ENCODE measurements at places on chromosomes 7 and 10.

GRCh38 chr7:66734006-66734405 lies 6.5 kb upstream of the RABGEF1 start:
- DNase-seq: no peak

DNA sequence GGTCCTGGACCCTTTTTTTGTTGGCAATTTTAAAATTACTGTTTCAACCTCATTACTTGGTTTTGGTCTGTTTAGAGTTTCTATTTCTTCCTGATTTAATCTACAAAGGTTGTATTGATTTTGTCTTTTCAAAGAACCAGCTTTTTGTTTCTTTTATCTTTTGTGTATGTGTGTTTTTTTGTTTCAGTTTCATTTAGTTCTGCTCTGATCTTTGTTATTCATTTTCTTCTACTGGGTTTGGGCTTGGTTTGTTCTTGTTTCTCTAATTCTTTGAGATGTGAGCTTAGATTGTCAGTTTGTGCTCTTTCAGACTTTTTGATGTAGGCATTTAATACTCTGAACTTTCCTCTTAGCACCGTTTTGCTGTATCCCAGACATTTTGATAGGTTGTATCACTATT lies 8.5 kb upstream of the MRPS33 start:
- no peak for DNase-seq

DNA sequence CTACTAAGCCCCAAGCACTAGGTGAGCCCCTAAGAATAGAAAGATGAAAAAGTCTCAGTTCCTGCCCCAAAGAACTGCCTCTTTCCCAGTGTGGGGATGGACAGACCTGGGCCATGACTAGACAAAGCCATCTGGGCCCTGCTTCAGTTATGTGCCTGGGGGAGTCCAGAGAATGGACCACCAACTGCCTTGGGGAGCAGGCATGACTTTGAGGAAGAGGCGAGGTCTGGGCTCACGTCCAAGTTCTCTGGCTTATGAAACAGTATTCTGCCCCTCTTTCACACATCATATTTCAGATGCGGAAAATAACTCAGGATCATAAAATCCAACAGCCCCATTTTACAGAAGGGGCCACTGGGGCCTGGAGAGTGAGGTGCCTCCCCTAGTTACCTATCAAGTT lies 80.3 kb downstream of the PLXNA4 start:
- DNase-seq: no peak

DNA sequence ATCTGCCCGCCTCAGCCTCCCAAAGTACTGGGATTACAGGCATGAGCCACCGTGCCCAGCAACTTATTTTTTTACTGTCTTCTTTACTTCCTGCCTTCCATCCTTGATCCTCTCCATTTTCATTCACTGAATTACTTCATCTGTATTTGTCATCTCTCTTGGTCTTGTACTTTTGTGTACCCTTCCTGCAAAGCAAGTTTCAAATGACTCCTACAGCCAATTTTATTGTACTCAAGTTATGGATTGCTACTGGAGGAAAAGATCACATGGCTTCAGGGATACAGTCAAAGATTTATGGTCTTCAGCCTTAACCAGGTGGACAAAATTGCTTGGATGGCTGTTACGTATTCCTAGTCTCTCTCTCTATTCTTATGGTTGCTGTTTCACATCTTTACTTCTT lies 22.6 kb downstream of the SEPTIN7 start:
- no peak for DNase-seq

DNA sequence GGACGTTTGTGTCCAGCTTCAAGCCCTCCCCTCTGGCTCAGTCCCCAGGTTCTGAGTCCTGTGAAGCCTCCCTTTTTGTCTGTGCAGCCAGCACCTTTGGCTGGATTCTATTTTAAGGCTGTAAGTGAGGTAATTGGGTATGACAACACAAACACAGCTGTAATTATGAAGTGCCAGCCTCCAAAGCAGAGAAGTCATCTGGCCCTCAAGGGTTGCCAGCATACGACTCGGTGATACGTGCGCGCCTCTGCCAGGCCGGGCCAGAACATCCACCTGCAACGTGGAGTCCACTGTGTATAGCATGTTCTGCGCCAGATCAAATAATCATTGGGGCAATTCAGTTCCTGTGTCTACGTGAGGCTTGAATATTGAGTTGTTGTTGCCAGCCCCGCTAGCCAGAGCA lies 6.7 kb upstream of the FAM180A start:
- DNase-seq: no peak

GRCh38 chr10:96417441-96417840 lies 58.6 kb upstream of the OPALIN start:
- no peak for DNase-seq

DNA sequence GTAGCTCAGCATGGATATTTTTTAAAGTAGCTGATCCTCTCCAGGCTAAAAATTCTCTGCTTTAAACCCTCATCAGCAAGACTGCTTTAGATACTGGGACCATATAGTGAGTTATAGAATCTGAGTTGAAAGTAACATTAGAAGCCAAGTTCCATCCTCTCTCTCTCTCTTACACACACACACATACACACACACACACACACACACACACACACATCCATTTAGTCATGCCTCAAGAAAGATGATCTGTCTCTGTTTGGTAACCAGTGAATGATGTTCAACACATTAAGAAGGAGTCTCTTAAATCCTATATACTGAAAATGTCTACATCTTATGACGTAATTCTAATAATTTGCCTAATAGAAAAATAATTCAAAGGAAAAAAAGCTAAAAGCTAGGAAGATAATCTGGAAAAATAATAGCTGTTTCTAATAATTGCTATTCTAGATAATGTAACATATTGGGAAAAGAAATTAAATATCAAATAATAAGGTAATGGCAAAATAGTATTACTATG lies 16.9 kb upstream of the ATP6V0A4 start:
- no peak for DNase-seq

- no peak for DNase-seq
Observed at GRCh38 chr10:3740157-3740871, 44.7 kb downstream of the KLF6 start.

GRCh38 chr10:26509307-26509706 lies 71.2 kb downstream of the APBB1IP start:
- no peak for DNase-seq

GRCh38 chr7:25656581-25657026 lies 428.3 kb upstream of the NPVF start:
- DNase-seq: no peak

GRCh38 chr10:70430493-70431445 lies 10.7 kb downstream of the NODAL start:
- DNase-seq: no peak

DNA sequence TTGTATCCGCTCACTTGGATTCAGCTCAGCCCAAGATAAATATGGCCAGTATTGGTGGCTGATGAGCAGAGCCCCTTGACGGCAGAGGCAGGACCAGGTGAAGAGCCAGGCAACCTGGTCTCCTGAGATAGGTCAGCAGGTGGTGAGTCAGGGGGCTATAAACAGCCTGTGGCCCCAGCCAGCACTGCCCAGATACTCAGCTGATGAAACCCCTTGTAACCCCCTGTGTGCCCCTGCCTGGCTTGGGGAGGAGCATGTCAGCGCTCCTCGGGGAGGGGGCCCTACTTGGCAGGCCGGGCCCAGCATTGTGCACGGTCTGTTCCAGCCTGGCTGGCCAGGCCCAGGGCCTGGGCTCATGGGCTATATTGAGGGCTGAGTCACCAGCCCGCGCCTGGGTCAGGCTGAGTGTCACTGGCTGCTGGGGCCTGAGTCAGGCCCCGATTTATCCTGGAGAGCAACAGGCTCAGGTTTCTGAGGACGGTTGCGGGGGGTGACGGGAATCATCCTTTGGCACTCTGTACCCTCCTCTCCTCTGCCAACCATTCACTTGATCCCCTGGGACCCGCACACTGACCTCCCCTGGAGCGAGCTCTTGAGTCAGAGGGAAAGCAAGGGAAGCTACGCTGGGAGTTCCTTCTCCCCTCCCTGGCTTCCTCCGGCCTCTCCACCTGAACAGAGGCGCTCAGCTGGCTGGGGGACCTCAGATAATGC lies 2.8 kb upstream of the FLNC start:
- no peak for DNase-seq

DNA sequence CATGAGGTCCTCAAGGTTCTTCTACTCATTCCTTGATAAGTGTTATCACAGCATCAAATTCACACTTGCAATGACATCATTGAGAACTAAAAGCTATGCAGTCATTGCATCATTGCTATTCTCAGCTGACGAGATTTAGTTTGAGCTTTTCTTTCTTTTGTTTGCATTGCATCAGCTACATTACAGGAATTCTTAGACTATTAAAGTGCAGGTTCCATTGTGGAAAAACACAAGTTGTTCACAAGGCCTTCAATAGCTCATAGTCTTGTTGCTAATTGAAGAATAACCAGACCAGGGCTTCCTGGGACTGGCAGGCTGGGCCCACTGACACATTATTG lies 139.3 kb downstream of the CXCL12 start:
- DNase-seq: no peak

DNA sequence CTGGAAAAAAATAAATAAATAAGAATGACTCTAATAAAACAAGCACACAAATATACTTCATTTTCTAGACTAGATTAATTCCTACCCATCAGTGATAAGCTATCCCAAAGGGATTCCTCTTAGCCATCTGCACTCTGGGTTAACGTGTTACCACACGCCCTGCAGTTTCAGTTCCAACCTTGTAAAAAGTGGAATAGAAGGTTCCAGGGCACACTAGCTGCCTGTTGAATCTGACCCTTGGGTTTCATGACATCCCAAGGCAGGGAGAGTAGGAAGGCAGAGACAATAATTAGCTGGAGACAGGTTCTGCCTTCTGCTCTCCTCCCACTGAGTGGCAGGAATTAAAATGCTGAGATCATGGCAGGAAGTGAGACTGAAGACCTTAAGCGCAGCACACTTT lies 33.5 kb downstream of the SLC37A3 start:
- no peak for DNase-seq

DNA sequence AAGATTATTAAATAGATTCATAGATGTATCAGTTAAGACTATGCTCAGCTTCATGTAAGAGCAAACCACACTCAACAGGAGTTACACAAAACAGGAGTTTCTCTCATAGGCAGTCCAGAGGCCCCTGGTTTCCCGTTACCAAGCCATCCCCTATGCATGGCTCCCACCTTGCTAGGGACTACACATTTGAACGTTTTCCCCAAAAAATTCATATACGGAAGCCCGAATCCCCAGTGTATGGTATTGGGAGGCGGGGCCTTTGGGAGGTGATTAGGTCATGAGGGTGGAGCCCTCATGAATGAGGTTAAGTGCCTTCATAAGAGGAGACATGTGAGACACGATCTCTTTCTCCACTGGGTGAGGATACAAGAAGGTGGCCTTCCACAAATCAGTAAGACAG lies 29.1 kb downstream of the RSU1 start:
- DNase-seq: peak; percentile 10

GRCh38 chr10:28177944-28178637 lies 124.8 kb downstream of the MPP7 start:
- DNase-seq: peak; percentile 30

GRCh38 chr7:27254625-27255024 lies 12.0 kb downstream of the EVX1 start:
- no peak for DNase-seq

DNA sequence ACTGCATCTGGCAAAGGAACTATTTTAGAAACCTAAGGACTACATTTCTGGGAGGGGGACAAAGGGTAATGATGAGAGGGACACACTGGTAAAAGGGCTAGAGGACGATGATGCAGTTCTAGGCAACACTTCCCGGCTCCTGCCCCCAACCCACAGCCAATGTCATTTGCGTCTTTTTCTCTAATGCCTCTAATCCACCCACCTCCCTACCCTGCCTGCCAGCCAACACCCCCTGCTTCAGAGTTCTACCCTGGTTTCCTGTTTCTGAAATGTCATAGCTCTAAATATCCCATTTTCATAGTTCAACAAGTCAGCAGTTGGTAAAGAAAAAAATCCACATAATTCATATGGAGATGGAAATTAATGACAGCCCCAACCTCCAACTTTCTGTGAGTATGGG lies 79.0 kb downstream of the KIAA1549 start:
- no peak for DNase-seq

DNA sequence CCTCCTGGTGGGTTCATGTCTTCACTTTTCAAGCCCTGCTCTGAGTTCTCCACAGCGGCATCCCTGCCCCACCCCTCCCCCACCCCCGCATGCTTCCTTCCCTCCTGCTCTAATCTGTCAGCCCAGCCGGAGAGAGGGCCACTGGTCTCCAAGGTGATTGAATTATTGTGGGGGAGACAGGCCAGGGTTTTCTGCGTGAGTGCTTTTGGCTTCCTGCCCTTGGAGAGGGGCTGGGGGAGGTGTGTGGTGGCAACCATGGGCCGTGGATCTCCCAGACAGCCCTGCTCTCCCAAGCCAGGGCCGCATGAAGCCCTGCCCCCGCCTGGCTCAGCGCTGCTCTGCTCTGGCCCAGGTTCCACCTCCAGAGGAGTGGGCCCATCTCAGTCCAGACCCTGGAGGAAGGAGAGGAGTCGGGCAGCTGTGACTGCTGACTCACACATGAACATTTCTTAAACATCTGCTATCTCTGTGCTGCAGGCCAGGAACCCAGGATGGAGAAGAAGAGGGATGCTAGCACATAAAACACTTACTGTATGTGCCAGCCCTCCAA lies 109.9 kb downstream of the ZMIZ1 start:
- no peak for DNase-seq

DNA sequence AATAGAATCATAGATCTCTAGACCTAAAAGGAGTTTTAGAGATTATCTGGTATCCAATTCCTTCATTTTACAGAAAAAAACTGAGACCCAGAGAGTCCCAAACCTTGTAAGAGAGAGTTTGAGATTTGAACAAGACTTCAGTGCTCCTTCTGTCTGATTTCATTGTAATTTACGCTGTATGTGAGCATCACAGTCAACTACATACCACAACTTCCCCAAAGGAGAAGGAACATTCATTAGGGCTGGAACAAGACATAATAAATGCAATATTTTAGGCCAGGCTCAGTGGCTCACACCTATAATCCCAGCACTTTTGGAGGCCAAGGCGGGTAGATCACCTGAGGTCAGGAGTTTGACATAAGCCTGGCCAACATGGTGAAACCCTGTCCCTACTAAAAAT lies 17.3 kb upstream of the PRKAR2B start:
- no peak for DNase-seq

- DNase-seq: peak; percentile 91
Observed at GRCh38 chr10:102673819-102674511, 29.7 kb downstream of the TRIM8 start.

DNA sequence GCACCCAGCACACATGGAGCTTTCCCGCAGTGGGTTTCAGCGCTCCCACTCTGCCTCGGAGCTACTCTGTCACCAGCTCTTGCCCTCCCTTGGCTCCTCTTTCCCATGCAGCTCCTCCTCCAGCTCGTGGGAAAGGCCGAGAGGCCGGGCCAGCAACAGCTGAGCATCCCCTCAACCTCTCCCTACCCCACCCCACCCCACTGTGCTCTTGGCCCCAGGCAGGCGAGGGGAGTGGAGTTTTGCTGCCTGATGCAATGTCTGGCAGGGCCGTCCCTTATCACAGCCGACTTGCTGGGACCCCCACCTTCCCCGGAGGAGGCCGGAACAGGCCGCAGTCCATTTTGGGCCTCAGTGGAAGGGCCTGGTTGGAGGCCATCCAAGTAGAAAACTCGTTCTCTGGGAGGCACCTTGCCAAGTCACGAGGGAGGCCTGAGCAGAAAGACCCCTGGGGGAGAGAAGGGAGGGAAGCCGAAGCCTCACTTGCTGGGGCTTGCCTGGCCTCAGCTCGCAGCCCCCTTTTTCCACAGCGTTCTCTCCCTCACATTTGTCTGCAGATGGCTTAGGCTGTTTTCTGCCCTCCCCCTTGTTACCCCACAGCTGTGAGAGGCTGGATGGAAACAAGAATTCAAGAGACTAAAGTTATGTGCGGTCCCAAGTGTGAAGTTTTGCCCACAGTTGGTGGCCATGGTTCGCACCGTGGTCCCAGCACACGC lies 35.3 kb downstream of the CHST3 start:
- DNase-seq: no peak

Data from naive thymus-derived CD8-positive, alpha-beta T cell (primary cell).